ENCODE measurements at places on chromosomes 4 and X.

GRCh38 chr4:15149839-15150592 is 147.7 kb downstream of the CPEB2 start:
- no peak for DNase-seq

DNA sequence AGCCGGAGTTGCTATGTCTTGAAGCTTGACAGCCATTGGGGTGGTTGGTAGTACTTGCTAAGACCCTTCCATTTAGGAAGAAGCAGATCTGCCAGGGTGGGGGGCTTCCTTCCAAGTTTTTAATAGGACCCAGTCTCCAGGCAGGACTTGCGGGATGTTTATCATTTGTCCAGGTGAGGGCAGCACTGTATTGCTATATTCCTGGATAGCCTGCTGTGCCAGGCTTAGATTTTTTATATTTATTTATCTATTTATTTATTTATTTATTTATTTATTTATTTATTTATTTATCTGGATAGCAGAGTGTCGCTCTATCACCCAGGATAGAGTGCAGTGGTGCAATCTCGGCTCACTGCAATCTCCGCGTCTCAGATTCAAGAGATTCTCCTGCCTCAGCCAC is 87.4 kb upstream of the CT45A1 start:
- no peak for DNase-seq

DNA sequence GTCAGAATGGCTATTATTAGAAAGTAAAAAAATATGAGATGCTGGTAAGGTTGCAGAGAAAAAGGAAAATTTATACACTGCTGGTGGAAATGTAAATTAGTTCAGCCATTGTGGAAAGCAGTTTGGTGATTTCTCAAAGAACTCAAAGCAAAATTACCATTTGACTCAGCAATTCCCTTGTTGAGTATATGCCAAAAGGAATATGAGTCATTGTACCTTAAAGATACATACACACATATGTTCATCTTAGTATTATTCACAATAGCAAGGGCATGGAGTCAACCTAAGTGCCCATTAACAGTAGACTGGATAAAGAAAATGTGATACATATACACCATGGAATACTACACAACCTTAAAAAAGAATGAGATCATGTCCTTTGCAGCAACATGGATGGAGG is 148.2 kb downstream of the COMMD8 start:
- no peak for DNase-seq

GRCh38 chr4:47705326-47705981 is 132.4 kb downstream of the CORIN start:
- DNase-seq, result no peak

GRCh38 chr4:25190407-25190806 is 30.2 kb upstream of the SEPSECS start:
- no peak for DNase-seq

- no peak for DNase-seq
Measured at GRCh38 chrX:149036086-149036485, 469.0 kb downstream of the IDS start.

DNA sequence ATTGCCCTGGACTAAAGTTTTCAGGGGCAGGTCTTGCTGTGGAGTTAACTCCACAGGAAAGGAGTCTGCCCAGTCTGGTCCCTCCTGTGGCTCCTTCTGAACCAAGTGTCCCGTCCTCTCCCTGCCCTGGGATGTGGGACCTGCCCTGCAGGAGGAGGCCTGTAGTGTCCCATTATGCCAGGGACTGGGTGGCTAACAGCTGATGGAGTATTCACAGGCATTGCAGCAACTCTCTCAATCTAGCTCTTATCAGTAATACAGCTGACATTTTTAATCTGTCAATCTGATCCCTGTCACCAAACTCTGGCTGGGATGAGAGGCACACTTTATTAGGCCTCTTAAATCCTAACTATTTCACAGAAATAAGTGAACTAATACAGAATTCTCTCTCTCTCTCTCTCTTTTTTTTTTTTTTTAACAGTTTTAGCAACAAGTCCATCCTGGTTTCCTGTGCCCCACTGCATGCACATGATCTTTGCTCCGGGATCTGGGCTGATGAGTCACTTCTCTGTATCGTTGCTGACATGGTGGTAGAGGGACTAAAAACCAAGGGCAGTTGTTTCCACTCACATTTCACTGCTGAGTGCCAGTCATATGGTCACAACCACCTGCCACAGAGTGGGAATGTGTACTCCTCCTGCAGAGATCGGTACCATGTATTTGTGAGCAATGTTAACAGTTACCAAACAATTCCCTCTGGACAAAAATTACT is 39.1 kb downstream of the HAND2 start:
- no peak for DNase-seq

DNA sequence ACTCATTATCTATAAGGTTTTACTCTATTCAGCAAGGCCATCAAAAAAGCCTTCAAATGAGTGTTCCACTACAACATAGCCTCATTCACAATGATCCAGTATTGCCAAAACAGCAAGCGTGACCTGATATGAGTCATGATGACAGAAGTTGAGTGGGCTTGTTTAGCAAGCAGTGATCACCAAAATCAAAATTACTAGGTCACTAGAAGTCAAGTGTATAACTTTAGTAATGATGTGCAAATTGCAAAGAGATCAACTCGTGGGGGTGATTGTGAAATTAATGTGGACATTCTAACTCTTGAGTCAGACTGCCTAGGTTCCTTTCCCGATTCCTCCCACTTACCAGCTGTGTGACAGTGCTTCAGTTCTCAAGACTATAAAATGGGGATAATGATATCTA is 124.5 kb downstream of the CHM start:
- DNase-seq, result no peak

DNA sequence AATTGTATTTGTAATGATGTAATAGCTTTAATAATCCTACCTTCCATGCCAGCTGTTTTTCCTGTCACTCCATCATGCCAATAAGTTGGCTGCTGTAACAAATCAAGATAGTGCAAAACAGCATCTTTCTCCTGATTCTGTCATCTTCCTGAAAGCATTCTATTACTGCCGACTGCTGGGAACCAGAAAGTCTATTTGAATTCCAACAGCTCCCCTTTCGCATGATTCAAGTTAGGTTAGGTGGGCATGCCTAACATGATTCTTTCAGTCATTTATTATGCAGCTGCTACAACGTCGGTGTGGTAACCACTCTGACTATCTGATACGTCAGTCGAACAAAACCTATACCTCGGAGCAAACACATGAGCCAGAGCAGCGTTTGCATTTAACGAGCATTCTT is 127.9 kb upstream of the DMD start:
- no peak for DNase-seq

- DNase-seq, result no peak
Measured at GRCh38 chrX:16002185-16002584, 121.2 kb upstream of the GRPR start.

GRCh38 chr4:168886351-168886750 is 123.7 kb downstream of the CBR4 start:
- no peak for DNase-seq

- DNase-seq, result no peak
Measured at GRCh38 chr4:154064244-154064643, 275.4 kb upstream of the SFRP2 start.

- no peak for DNase-seq
Measured at GRCh38 chrX:9522378-9523155, 57.7 kb downstream of the TBL1X start.

DNA sequence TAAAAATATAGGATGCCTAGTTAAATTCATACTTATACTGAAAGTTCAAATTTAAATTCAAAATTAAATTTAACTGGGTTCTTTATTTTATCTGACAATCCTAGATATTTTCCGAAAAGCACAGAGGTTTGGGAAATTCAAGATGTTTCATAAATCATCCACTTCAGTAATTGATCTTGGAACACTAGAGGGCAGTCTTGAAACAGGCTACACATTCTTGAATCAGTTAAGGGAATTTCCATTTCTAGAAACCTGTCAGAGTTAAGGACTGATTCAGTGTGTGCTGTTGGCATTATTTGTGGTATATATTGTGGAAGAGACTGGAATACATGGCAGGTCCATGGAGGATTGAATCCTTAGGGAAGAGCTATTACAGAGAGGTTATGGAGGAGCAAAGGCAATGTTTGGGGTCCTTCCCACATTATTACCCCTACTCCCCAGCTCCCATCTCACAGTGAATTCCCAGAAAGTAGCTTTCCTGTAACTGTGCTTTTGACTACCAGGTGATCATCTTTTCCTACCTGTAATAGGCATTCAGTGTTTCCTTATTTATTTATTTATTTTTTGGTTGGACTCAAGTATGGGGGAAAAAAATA is 92.9 kb downstream of the EGF start:
- peak; percentile 72 for DNase-seq

GRCh38 chr4:111323916-111324315 is 701.0 kb upstream of the PITX2 start:
- DNase-seq, result no peak

DNA sequence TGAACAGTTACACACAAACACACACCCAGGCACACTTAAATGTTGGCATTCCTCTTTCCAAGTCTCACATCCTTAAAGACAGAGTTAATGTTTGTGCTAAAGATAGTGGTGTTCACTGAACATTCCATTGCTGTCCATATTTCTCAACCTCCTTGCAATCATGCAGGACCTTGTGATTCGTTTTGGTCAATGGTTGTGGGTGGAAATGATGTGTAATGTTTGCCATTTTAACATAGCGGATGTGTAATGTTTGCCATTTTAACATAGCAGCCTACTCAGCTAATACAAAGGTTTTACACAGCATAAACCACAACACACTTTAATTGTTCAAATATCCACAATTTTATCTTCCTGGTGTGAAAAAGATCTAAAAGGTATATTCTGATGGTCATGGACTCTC is 93.9 kb downstream of the CEP44 start:
- DNase-seq, result no peak

- no peak for DNase-seq
Measured at GRCh38 chrX:151723156-151723760, 7.4 kb downstream of the FATE1 start.

DNA sequence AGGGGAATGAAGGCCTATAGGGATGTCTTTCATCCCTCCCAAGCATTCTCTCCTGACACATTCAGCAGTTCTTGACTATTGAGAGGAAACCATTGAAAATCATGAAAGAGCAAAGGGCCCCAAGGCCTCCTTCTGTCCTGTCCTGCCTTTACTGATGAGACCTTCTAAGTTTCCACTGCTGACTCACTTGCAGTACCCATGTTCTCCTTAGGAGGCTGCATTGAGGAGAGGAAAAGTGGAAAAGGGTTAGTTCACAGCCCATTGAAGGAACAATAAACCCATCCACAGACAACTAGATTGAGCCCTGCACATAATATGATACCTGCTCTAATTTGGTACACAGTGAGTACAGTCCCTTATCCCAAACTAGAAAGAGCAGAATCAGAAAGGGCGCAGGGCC is 115.1 kb upstream of the PNPLA4 start:
- no peak for DNase-seq

DNA sequence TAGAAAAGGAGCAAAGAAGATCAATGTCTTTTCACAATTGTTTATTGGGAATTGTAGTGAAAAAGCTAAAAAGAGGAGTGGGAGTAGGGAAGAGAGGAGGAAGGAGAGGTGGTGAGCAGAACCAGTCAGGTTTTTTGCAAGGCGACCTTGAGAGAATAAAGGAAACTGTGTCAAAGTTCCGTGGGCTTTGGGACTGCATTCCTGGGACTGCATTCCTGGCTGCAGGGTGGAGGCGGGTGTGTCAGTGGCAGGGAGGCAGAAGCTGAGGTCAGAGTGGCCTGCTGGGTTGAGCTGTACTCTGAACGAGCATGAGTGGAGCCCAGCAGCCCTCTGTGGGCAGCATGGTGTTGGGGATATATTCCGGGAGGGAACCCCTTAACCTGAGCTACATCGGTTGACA is 66.8 kb upstream of the UCP1 start:
- DNase-seq, result no peak

GRCh38 chr4:86950831-86951525 is 16.2 kb downstream of the AFF1 start:
- DNase-seq, result no peak

- no peak for DNase-seq
Measured at GRCh38 chr4:8202108-8203051, 3.3 kb downstream of the SH3TC1 start.

- DNase-seq, result no peak
Measured at GRCh38 chrX:63513825-63514568, 162.9 kb upstream of the SPIN4 start.
